ENCODE measurements at places on chromosomes 2 and 18.

- DNase-seq = no peak
Measured at GRCh38 chr2:103784261-103784660, 1022.4 kb downstream of the TMEM182 start.

GRCh38 chr2:191923652-191923997, 76.7 kb upstream of the CAVIN2 start:
- no peak for DNase-seq

DNA sequence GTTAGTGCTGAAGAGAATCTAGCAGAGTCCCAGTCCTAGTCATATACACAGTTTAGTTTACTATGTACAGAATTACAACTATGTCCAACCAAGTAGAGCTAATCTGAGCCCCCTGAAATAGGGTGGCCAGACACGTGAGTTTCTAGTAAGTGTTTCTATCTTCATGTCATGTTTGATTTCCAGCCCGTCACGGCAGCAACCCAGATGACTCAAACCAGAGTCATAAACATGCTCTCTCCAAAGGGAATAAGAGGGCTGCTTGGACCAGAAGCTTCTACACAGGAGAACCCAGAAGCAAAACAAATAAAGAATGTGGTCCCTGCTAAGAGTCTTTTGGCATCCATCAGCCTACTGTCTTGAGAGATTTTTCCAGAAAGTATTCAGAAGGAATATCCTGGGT, 64.9 kb upstream of the WIPF1 start:
- no peak for DNase-seq

DNA sequence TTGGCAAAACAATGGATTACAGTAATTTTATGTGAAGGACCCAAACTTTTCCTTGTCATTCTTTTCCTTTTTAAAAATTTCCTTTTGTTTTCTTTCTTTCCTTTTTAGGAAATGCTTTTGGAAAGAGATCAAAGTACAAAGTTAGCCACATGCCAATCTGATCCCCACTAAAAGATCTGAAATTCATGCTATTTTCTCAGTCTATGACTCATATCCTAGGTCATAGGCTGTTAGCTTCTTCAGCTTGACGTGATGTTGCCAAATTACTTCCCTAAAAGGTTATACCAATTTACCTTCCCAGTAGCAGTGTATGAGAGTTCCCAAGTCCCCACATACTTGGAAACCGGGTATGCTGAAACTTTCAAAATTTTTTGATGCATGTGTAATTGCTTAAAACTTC, 355.3 kb downstream of the INSIG2 start:
- no peak for DNase-seq

- peak; percentile 30 for DNase-seq
Measured at GRCh38 chr2:88053934-88054781, 1.4 kb downstream of the KRCC1 start.

GRCh38 chr2:57575700-57576268, 470.8 kb upstream of the VRK2 start:
- DNase-seq = no peak

GRCh38 chr2:64629329-64629781, 24.4 kb downstream of the SERTAD2 start:
- DNase-seq = no peak

- DNase-seq = no peak
Measured at GRCh38 chr18:5771343-5771742, 124.0 kb downstream of the TMEM200C start.

- no peak for DNase-seq
Measured at GRCh38 chr18:25229081-25229480, 122.9 kb downstream of the ZNF521 start.

DNA sequence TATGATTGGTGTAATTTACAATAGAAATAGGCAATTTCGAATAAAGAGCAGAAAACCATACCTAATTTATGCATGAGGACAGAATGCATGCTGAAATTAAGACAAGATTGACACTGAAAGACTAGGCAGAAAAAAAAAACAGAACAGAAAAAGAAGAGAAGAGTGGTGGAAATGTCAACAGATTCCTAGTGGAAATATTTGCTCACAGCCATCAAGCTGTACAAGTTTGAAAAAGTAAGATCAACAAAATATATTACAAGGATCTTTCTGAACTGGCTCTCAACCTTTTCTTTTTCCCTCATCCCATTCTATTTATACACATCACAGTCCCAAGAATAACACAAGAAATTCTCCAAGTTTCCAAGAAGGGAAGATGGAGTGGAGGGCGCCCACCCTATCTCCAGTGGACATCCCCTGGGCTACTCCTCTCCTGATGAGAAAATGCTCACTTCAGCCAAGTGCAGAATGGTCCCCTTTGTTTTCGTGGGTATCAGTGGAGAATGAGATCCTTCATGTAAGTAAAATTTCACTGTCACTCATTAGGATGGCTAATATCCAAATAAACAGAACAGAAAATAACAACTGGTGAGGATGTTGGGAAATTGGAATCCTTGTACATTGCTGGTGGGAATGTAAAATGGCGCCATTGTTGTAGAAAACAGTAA, 51.0 kb upstream of the ZNF532 start:
- DNase-seq = no peak

DNA sequence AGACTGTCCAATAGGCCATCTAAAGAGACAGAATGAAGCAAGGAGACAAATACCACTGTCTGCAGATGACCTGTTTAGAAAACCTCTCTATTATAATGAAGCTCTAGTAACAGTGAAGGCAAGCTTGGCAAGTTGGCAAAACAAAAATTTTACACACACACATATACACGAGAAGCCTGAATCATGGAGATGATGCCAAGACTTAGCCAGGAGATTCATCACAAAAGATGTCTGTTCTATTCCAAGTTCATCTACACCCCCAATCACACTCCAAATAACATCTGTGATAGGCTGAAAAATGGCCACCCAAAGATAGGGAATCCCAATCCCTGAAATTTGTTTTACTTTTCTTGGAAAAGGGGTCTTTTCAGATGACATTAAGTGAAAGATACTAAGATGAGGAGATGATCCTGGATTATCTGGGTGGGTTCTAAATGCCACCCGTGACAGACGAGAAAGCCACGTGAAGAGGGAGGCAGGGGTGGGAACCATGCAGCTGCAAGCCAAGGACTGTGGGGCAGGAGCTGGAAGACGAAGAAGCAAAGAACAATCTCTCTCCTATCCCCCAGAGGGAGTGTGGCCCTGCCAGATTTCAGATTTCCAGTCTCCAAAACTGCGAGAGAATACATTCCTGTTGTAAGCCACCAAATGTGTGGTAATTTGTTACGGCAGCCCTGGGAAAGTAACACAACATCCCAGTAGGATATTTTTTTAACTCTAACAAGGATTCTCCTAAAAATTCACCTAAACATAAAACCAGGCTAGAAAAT, 20.0 kb downstream of the HDLBP start:
- DNase-seq = no peak

DNA sequence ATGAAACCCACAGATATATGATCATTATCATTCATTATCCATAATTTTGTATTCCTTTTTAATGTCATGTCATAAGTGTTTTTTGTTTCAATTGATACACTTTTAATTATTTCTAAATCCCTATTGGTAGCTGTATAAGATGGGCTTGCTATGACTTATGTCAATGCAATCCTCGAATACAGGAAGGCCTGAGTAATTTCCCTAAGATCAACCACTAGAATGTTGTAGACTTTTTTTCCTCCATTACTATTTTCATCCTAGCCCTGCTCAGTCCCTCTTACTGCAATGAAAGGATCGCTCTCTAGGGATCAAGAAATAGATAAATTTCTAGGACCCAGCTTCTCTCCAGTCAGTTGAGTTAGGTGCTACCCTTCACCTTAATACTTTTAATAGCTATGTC, 186.3 kb downstream of the KCNE4 start:
- no peak for DNase-seq

DNA sequence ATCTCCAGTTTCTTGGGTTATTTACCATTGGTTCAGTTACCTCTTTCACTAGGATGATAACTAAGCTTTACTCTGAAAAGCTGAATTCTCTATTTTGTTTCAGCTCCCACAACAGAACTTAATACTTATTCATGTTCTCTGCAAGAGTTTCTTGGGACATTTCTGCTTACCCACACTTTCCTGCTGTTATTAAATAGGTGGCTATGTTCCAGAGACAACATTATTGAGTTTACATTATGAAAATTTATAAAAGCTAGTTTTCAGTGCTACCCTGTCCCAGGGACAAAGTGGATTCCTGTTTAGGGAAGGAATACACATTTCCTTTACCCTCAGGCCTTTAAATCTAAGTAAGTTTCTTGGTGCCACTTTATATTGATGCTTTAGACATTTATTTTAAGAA, 7.0 kb upstream of the GPD2 start:
- DNase-seq = no peak

DNA sequence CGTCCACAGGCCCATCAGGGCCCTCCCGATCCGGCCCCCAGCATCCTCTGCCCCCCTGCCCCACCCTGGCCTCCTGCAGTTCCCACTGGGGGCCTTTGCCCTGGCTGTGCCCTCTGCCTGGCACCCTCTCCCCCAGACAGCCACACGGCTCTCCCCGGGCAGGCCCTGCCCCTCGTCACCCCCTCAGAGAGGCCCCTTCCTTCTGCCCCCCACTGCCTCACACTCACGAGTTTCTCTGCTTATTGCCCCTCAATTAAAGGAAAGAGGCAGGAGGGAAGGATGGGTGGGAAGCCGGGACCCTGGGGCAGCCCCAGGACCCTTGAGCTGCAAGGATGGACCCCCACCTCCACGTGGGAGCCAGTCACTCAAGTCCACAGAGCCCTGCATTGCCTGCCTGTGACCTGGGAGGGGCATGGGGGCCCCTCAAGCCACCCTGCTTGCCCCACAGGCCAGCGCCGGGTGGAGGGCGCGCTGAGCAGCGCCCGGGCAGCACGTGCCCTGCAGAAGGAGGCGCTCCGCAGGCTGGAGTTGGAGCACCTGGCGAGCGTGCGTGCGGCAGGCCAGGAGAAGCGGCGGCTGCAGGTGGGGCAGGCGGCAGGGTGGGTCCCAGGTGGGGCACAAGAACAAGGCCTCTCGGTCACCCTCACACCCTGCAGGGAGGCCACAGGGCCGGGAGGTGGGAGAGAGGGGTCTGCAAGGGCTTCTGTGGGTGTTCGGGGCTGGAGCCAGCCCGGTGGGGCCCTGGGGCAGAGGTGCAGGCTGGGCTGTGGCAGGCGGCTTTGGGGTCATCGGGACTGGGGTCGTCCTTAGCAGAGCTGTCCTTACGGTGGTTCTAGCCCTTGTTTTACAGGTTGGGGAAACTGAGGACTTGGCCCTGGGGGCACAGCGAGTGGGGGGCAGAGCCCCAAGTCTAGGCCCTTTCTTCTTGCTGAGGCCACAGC, 30.5 kb upstream of the SNED1 start:
- DNase-seq = no peak

- peak; percentile 90 for DNase-seq
Measured at GRCh38 chr2:100381240-100381639, 36.2 kb downstream of the CHST10 start.

DNA sequence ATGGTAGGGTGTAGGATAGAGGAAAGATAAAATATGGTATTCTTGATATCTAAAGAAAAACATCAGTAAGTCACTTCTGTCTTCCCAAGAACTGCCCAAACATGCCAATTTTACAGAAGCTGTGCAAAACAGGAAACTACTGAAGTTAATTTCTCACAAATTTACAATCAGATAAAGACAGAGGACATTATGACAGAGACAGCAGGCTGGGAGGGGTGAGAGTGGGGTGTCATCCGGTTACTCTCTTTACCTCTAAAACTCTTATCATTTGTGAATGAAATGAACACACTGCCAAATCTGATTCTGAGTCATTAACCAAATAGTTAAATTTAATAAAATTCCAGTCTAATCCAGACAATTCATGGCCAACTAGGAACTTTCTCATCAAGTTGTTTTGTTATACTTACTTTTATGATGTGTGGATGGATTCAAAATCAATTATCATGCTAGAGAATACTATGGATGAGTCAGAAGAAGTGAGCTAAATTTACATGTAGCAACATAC, 323.2 kb upstream of the MEX3C start:
- no peak for DNase-seq

DNA sequence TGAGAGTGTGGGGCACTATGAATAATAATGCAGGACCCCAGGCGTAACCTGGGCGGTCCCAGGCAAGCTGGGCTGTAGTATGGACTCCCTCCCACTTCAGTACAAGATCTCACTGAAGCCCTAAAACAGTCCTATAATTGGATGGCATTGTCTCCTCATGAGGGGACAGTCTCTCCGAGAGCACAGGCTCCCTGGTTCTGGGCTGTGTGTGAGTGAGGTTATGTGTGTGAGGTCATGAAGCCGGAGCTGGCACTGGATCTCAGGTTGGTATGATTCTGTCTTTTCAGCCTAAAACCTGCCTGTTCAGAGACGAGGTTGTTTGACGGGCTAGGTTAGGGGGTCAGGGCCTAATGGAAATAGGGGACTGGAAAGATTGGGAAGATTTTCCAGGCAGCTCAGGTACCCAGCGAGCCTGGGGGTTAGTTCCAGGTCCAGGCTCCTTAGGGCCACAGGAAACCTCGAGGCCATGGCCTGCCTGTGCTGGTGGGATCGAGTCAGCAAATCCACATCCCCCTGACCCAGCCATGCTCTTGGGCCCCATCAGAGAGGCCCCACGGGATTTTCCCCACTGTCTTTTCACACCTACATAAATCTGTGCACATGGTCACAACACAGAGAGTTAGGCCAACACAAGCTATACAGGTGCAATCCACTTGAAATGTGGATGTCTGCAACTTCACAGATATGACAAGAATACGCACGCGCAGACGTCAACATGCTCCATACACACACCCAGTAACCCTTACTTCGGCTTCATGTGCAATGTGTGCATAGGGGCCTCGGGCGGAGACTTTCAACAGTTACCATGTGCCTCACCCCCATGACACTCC, 94.8 kb downstream of the INHBB start:
- no peak for DNase-seq

DNA sequence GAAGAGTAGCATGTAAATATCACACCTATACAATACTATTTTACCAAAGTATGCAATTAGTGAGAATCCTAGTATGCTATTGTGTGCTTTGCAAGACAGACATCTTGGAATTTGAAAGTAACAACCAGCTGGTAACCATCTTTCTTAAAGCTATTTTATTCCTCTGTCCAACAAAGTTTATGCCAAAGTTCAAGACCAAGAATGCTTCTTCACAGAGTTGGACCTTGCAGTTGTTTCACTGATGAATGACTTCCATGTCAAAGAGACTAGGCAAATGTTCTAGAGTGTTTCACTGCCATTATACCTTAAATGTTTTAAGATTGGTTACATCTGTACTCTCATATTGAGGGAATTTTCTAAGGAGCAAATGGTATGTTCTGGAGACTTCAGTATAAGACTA, 215.2 kb upstream of the CRIM1 start:
- DNase-seq = no peak
